Stimulated activated CD8-positive, alpha-beta memory T cell treated with anti-CD3 and anti-CD28 coated beads, Interleukin-15, amount 100 ng/mL, for 24 hours (primary cell): ENCODE measurements at places on chromosomes 6 and 20.

DNA sequence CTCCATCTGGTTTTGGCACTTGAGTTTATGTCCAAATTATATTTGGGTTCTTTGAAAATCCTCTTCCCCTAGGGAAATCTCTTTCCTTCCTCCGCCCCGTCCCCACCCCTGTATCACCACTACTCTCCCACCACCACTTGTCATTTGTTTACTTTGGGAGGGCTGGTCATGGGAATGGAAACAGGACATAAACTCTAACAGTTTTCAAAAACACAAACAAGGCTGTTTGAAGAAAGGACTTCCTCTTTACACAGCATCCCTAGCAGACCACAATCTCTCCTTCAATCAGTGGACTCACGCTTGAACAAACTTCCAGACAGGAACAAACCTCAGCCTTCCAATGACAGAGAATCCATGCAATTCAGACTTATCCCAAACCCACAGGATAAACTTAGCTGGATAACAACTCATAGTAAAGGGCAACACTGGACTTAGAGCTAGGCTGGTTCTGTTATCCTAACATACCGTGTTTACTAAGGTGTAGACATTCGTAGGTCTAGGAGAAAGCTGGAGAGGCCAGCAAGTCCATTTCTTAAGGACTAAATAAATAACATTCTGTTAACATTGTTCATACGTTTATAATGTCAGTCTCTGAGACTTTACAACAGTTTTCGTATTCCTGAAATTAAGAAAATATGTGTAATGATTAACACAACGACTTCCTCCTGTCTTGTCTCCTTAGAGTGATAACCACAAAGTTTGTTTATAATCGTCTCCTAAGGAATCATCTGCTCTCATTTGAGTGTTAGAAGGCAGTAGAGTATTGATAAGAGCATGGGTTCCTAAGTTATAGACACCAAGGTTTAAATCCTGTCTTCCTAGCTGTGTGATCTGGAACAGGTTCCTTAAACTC lies 44.1 kb upstream of the CTAGE9 start:
- no peak for DNase-seq

DNA sequence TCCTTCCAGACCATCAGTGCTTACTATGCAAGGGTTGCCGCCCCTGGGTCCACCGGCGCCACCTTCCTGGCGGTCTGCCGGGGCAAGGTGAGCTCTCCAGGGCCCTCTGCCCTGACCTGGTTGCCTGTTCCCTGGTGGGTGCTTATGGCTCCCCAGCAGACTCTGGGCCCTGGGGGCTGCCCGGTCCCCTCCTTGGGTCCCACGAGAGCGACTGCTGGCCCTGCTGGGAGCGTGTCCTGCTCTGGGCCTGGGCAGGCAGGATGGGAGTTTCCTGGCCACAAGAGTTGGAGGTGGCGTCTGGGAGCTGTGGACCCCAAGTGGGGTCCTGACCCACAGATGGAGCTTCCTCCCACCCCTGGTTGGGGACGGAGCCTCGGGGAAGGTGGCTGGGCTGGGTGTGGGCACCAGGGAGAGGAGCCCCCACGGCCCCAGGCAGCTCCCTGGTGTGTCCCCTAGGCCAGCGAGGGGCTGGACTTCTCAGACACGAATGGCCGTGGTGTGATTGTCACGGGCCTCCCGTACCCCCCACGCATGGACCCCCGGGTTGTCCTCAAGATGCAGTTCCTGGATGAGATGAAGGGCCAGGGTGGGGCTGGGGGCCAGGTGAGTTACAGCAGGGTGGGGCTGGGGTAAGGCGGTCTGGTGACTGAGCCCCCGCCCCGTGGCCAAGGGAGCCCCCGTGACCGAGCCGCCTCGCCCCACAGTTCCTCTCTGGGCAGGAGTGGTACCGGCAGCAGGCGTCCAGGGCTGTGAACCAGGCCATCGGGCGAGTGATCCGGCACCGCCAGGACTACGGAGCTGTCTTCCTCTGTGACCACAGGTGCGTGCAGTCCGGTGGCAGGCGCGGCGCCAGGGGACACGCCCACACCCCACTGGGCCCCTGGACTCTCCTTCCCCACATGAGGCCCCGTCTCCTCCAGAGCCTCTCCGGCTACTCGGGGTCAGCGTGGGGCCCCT lies 7.1 kb upstream of the TNFRSF6B start:
- no peak for DNase-seq

DNA sequence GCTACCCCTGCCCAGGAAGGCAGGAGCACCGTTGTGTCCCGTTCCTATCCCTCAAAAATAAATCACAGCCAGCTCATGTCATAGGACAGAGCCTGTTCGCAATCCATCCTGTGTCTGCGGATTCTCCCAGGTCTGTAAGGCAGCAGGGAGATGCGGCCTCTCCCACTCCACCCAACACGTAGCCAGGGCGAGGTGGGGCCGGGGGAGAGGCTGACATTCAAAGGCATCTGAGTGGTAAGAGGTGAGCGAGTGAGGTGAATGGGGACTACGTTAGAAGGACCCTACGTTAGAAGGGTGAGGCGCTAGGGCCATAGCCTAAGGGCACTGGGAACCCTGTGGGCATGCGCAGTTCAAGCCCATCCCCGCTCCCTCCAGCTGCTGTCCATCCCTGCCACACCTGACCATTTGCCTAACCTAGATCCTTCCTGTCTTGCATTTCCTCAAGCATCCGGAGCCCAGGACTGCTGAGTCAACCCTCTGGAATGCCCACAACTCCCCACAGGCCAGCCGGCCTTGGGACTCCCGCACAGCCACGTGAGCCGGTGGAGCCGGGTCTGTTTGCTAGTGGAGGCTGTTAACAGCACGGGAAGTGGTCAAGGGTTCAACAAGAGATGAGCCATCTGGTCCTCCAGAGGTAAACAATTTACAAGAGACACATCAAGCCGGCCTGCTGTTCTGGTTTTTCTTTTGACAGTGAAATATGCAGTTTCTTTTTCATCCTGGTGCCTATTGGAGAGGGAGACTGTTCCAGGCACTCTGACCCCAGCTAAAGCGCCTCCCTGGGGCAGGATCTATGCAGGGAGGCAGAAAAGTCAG lies 45.9 kb downstream of the RIPOR3 start:
- no peak for DNase-seq

DNA sequence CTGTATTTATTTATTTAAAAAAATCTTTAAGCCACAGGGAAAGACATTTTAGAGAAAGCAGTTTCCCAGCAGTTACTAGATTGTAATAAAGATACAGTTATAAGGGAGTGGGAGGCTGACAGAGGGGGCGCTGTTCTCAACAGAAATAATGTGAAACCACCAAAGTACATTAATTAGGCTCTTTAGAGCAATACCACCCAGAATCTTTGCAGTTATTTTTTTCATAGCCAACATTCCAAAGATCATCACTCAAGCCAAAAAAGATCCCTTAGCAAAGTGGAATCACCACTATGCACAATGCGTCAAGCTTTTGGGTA lies 331.3 kb upstream of the DEFB112 start:
- DNase-seq = no peak

DNA sequence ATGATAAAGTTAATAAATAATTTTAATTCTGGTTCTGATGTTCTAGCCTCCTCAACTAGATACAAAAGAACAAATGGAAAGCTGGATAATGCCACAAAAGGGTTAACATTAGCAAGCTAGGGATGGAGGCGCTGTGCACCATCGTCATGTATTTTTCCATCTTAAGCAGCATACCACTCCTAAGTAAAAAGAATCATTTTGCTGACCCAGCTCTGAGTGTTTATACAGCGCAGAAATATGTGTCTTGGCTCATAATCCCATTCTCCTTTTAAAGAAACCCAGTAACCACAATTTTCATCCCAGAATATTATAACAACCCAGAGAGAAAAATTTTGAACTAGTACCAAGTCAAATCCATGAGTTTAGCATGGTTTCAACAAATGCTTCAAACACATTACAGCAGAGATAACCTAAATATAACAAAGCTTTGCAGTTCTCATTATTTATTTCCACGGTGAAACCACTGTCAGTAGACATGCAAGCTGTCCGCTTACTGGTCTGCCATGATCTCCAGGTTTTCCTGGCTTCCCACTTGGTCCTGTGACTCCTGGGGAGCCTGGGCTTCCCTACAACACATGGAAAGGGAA lies 111.1 kb downstream of the COL12A1 start:
- no peak for DNase-seq

GRCh38 chr6:125586074-125586473 lies 163.4 kb upstream of the HEY2 start:
- DNase-seq = no peak

DNA sequence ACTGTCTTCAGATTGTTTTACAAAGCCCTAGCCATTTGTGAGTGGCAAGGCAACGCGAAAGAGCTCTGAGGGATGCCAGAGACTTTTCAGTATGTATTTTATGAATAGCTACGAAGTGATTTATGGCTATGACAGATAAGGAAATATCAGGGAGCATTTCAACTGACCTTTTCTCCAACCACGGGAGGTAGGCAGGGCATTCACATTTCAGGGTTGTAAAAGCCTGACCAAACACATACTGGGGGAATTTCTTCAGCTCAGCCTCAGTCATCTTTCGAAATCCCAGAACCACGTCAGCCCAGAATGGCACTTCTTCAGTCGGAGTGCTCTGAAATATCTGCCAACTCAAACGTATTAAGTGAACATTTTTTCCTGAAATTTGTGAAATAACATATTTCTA lies 10.8 kb downstream of the DDO start:
- DNase-seq = no peak

- no peak for DNase-seq
Measured at GRCh38 chr6:35318196-35319171, 20.9 kb downstream of the DEF6 start.

DNA sequence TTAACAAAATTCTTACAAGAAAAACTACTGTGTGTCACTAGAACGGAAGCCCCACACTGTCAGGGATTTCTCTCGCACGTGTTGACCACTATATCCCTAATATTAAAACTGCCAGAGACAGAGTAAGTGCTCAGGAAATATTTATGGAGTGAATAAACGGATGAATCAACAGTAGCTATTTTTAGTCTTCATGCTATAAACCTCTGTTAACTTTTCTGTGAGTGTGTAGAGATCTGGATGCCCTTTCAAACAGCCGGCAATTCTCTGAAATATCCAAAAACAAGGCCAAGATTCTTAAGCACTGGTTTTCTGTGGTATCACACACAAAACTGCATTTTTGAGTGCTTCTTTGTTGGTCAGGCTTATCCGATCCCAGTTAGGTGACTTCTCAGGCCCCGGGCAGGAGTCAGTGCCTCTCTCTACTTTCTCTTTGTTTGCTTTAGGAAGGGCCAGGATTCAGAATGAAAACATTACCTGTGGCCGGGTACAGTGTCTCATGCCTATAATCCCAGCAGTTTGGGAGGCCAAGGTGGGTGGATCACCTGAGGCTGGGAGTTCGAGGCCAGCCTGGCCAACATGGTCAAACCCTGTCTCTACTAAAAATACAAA lies 15.7 kb downstream of the ATP9A start:
- no peak for DNase-seq

- DNase-seq = peak; percentile 26
Measured at GRCh38 chr20:32204205-32205109, 3.1 kb downstream of the PLAGL2 start.

DNA sequence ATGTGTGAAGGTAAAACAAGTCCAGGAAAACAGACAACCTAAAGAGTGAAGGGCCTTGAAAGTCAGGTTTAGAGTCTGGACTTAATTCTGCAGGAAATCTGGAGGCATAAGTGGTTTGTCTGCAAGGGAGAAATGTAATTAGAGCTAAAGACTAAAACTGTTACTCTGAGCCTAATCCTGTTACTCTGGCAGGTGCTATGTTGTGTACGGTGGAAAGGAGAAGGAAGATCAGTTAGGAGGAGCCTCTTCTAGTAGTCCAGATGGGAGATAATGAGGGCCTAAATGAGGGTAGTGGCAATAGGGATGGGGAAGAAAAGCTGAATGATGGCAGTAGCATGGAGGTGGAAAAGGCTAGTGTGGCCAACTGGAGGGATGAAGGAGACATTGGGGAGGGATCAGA lies 118.5 kb downstream of the PDSS2 start:
- DNase-seq = no peak
